ENCODE measurements at places on chromosomes 12 and 14.
A peak's percentile ranks its signal among the peaks of the same experiment; 100 is the strongest.

DNA sequence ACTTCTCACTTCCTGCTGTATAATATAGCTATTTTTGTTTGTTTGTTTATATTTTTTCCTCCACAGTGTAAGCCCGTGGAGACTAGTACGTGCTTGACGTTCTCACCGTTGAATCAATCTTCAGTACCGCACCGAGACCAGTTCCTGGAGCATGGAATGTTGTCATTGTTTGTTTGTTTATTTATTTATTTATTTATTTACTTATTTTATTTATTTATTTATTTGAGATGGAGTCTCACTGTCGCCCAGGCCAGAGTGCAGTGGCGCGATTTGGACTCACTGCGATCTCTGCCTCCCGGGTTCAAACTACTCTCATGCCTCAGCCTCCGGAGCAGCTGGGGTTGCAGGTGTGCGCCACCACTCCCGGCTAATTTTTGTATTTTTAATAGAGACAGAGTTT is 506.6 kb upstream of the TMEM132C start:
- no peak for DNase-seq

DNA sequence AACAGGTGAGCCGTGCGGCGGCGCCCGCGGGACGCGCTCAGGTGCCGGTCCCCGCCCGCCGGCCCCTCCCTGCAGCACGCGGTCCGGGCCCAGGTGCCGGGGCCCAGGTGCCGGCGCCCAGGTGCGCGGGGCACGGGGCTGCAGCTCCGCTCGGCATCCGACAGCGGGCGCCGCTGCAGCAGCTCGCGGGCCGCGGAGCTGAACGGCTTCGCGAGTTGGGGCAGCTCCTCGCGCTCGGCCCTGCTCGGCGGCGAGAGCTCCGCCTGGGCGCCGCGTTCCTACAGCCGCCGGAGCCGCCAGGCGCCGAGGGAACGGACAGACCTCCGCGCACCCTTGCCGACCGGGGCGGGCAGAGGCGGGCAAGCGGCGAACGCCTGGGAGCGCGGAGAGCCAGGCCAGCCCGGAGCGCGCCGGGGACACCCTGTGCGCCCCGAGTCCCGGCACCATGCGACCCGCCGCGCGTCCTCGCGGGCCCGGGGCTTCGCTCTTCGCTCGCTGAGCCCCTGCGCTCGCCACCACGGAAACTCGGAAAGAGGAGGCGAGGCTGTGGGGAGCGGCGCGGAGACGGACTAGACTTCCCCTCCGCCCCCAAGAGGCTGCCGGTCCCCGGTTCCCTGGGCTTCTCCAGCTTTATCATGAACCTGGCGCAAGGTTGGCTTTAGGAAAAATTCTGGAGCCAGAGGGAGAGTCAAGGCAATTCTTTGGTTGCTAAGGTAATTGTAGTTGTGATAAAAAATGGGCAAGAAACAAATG is at the start of gene RGS6:
TSS of gene RGS6 (plus strand) at position 201 of the 753 bp plus-strand sequence.
- DNase-seq, result no peak

DNA sequence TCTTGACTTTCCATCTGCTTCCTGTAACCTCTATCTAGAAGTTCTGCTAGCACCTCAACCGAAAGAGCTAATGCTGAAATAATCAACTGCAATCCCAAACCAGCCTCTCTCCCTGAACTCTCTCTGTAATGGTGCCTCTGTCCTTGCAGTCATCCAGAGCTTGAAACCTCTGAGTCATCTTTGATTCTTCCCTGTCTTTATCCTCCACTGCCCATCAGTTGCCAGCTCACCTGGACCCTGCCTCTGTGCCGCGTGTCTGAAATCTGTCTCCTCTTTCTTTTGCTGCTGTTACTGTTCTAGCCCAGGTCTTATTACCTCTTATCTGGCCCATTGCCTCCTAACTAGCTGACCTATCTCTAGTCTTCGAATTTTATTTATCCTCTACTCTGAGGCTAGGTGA is 15.5 kb downstream of the CLSTN3 start:
- no peak for DNase-seq

DNA sequence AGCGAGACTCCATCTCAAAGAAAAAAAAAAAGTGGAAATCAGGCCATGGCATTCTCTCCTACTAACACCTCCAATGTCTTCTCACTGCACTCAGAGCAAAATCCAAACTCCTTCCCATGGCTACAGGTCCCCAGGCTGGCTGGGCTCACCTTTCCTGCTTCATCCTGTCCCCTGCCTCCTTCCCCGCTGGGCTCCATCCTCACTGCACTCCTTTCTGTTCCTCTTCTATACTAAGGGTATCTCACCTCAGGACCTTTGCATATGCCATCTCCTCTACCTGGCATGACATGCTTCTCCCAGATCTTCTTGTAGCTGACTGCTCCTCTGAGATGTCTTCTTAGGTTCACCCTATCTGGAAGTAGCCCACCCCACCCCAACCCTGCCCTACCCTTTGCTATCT is 111.1 kb downstream of the DPF3 start:
- no peak for DNase-seq

DNA sequence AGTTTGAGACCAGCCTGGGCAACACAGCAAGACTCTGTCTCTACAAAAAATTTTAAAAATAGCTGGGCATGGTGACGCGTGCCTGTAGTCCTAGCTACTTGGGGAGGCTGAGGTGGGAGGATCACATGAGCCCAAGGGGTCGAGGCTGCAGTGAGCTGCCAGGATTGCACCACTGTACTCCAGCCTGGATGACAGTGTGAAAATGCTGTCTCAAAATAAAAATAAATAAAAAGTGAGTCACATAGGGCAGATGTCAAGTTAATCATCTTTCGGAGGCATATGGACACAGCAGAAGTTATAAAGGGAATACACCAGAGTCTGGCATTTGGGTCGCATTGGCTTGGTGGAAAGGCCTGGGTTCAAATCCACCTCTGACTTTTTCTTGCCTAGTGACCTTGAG is 92.7 kb downstream of the PHETA1 start:
- no peak for DNase-seq

DNA sequence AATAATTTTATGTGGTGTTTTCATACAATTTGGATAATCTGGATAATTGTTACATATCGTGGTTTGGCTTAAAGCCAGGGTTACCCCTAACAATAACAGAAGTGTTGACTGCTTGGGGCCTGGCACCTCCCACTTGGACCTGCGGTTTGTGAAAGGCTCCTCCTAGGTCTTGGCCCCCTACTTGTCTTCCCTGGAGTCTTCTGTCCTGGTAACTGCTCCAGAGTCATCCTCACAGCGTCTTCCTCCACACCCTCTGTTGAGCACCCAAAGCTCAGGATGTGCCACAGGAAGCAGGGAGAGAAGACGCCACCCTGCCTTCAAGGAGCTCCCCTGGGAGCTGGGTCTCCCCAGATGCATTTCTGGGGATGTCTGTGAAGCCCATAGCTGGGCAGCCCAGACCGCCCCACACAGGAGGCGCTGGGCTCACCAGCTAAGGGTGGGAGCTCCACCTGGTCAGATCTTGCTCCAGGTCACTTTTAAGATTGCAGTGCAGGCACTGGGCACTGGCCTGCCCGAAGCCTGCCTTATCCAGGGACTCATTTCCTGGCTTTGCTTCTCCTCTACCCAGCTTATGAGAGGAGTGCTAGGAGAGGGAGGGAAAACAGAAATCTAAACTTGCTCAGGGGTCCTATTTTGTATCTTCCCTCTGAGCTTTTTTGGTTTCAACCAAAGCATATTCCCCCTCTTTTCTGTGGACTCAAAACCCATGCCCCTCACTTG is 98.2 kb downstream of the ZFP36L1 start:
- DNase-seq, result no peak

- DNase-seq, result no peak
These were observed 43.9 kb upstream of the NUDT4 start for GRCh38 chr12:93333828-93334227.

DNA sequence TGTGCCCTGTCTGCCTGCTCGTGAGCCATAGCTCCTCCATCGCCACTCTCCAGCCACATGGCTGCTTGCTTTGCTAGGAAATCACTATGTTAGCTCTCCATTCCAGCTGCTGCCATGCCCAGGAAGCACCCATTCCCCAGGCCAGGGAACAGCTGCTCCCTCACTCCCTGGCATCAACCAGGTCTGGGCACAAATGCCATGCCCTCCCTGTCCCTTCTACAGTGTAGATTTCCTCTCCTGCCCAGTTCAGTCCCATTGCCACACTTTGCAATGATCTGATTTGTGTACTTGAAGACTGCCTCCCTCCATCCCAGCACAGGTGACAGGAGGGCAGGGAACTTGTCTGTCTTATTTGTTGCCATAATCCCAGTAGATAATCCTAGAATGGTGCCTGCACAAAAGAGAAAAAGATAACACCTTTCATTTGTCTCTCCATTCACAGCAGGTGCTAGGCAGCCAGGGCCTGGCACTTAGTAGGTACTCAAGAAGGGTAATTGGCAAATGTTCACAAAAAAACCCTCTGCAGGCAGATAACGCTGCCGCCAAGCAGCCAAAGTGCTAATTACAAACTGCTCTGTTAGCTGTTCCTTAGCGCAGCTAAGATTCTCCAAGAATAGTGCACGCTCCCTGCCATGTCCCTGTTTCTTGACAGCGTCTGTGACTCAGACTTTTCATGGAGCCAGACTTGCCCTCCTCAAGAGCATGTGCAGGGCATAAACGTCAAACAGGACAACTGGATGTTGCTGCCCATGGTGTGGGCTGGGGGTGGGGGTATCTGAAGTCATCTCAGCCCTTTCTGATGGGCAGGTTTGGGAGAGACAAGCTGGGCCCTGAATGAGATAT is 69.1 kb downstream of the ARL6IP4 start:
- DNase-seq, result no peak

DNA sequence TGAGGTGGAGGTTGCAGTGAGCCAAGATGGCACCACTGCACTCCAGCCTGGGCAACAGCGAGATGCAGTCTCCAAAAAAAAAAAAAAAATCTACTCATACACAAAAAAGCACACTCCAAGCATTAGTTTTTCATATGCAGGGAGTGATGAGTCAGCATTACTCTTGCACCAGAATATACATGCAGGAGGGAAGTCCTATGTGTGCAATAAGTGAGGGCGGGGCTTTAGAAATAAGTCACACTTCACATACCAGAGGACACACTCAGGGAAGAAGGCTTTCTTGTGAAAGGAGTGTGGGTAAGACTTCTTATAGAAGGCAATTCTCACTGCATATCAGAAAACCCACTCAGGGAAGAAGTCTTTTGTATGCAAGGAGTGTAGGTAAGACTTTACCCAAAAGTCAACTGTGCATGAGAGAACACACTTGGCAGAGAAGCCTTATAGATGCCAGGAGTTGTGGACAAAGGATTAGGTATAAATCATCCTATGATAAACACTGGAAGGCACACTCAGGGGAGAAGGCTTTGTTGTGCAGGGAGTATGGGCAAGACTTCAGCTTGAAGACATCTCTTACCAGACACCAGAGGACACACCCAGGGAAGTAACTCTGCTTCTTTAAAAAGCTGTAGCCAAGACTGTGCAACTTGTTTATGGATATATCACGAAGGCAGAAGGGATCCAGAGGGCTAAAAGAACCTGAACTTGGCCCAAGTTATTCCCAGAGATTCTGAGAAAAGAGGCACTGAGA is 50.5 kb downstream of the ATF7 start:
- DNase-seq, result no peak

GRCh38 chr14:50340963-50341362 is 28.8 kb downstream of the DMAC2L start:
- no peak for DNase-seq

DNA sequence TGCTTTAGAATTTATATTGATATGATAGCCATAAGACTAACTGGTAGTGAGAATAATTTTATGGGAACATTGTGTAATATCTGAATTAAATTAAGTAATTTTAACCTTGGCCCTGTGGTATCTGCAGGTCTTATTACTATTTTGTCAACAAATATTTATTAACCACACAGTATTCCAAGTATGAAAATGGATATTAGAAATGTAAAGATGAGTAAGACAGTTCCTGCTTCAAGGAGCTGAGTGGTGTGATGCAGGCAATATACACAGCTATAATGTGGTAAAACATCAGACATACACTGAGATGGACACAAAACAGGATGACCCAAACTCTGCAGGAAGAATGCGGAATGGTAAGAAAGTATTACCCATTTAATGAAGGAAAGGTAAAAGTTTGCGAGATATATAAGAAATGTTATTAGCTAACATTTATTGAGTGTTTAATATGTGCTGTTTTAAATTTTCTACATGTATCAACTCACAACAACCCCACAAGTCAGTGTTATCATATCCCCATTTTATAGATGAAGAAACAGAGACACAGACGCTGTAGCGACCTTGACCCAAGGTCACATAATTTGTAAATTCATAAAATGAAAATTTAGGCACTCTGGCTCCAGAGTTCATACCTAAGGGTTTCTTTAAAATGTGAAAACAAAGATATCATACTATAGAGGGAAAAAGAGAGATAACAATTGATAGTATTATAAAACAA is 12.7 kb downstream of the ABCD2 start:
- DNase-seq, result no peak

GRCh38 chr12:6180268-6181051 is 19.7 kb upstream of the CD9 start:
- DNase-seq, result no peak

- peak; percentile 49 for DNase-seq
These were observed at the start of gene SLC41A2 for GRCh38 chr12:104958001-104958804. Gene SLC41A2 (minus strand): TSS chr12:104958290. CDS start chr12:104928527, 29,763 bp downstream.

- no peak for DNase-seq
These were observed 104.6 kb downstream of the SLC38A1 start for GRCh38 chr12:46164186-46164761.

DNA sequence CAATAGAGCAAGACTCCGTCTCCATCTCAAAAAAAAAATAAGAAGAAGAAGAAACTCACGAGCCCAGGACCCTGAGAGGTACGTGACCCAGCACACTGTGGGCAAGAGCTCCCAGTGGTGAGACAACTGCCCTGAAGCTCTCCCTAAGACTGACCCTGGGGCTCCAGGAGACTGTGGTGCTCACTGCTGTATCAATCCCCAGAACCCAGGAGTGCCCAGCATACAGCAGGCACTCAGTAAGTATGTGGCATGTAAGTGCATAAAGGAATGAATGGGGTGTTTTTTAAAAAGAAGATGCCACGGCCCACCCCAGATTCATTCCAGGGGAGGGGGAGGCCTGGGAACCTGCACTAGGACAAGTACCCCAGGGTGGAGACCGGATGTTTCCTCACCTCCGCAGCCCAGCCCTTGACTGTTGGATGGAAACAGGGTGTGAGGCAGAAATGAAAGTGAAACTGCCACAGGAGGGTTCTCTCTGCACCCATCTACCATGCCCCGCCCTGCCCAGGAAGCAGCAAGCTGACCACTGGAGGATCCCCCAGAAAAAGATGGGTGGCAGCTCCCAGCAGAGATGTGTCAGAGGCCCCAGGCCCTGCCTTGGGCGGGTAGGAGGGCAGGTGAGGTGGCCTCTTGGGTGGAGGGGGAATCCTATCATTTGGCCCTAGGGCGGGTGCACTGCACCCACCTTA is 12.2 kb downstream of the ITPK1 start:
- DNase-seq, result peak; percentile 42
